ENCODE measurements at places on chromosomes 5 and 9. TPM values are rescaled to one million over a fixed set of nuclear protein-coding genes. Genes with fewer than 3 reads are reported as not detected.

The PCDHGA9 gene
- 16.2 TPM for total RNA-seq

GRCh38 chr9:966870-967269 lies 9.6 kb upstream of the DMRT3 start:
- H3K36me3 ChIP-seq: no peaks in the 10 kb centered on the region
- peaks cover 22% of the 10 kb centered on the region for H3K27me3 ChIP-seq
- H3K4me3 ChIP-seq: no peak overlapping the region

GRCh38 chr9:33331377-33331891 lies 41.1 kb downstream of the NFX1 start:
- H3K27me3 ChIP-seq: no peaks in the 10 kb centered on the region
- DNase-seq: no peak
- H3K36me3 ChIP-seq: no peaks in the 10 kb centered on the region
- H3K4me1 ChIP-seq: peaks cover 6% of the 10 kb centered on the region

GRCh38 chr5:39498278-39498952 lies 73.6 kb upstream of the DAB2 start:
- H3K4me3 ChIP-seq: no peak overlapping the region
- H3K27ac ChIP-seq: no peak overlapping the region

All from uterus (tissue), 4 donors.